ENCODE measurements at places on chromosomes 16 and 17. TPM values are rescaled to one million over a fixed set of nuclear protein-coding genes. Genes with fewer than 3 reads are reported as not detected.

- H3K27ac ChIP-seq: no peak overlapping the region
- peaks cover 7% of the 10 kb centered on the region for H3K4me1 ChIP-seq
- H3K36me3 ChIP-seq: no peaks in the 10 kb centered on the region
- H3K4me3 ChIP-seq: no peak overlapping the region
- no peaks in the 10 kb centered on the region for H3K27me3 ChIP-seq
Measured at GRCh38 chr16:27839419-27839818, 224.1 kb downstream of the GSG1L start.

- H3K27me3 ChIP-seq: no peaks in the 10 kb centered on the region
- no peak for DNase-seq
- H3K36me3 ChIP-seq: peaks cover 44% of the 10 kb centered on the region
- no peak overlapping the region for H3K27ac ChIP-seq
- H3K4me1 ChIP-seq: no peaks in the 10 kb centered on the region
Measured at GRCh38 chr17:29085223-29085622, 42.3 kb downstream of the PIPOX start.

- H3K36me3 ChIP-seq: no peaks in the 10 kb centered on the region
- peak overlapping the region; percentile 75 for H3K27ac ChIP-seq
- peak; percentile 71 for DNase-seq
- H3K4me3 ChIP-seq: no peak overlapping the region
- no peaks in the 10 kb centered on the region for H3K27me3 ChIP-seq
Measured at GRCh38 chr16:72877374-72878028, 170.4 kb downstream of the ZFHX3 start.

GRCh38 chr17:21286909-21287702, 2.6 kb downstream of the MAP2K3 start:
- peak overlapping the region; percentile 94 for H3K27ac ChIP-seq
- H3K4me3 ChIP-seq: no peak overlapping the region
- DNase-seq: peak; percentile 55
- no peaks in the 10 kb centered on the region for H3K27me3 ChIP-seq

- no peak overlapping the region for H3K4me3 ChIP-seq
- H3K4me1 ChIP-seq: peaks cover 5% of the 10 kb centered on the region
Measured at GRCh38 chr17:44397479-44398440, 8.3 kb upstream of the ITGA2B start.

TBC1D3K gene
- total RNA-seq: not detected

GRCh38 chr17:37848690-37849616, 75.3 kb upstream of the TBC1D3K start:
- H3K27ac ChIP-seq: no peak overlapping the region
- H3K36me3 ChIP-seq: no peaks in the 10 kb centered on the region
- DNase-seq: no peak
- peaks cover 7% of the 10 kb centered on the region for H3K4me1 ChIP-seq

DNA sequence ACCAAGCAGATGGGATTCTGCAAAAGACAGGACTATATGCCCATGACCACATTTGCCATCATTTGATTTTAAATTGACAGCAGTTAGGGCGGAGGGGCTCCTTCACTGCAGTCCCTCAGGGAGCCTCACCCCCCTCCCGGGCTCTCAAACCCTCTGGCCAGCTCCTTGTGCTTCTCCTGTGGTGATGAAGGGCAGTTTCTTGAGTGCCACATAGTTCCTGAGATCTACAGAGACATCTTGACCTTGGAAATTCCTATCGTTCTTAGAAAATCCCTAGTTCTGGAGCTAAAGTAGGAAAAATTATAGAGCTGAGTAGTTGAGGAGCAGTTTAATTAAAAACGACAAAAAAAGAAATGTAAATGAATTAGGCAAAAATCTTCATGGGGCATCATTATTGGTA, 231.5 kb downstream of the CCDC182 start:
- peaks cover 14% of the 10 kb centered on the region for H3K4me1 ChIP-seq
- no peak overlapping the region for H3K27ac ChIP-seq
- H3K4me3 ChIP-seq: no peak overlapping the region
- no peak for DNase-seq
- no peaks in the 10 kb centered on the region for H3K36me3 ChIP-seq

DNA sequence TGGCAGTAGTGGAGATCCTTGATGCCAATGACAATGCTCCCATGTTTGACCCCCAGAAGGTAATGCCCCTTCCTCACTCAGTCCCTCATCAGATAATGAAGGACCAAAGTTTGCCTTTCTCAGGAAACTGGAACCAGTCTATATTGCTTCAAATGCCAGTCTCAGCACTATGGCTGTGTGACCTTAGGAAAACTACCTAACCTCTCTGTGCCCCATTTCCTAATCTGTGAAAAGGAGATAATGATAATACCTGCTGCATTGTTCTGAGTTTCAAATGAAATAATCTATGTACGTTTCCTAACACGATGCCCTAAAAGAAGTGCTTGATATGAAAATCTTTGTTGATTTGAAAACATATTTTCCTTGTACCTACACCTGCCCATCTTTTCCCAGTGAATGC, 35.9 kb downstream of the CDH3 start:
- H3K36me3 ChIP-seq: no peaks in the 10 kb centered on the region
- H3K4me3 ChIP-seq: no peak overlapping the region
- H3K4me1 ChIP-seq: no peaks in the 10 kb centered on the region

PRAC2 gene
- total RNA-seq: not detected

GRCh38 chr17:76272541-76273444, 7.6 kb downstream of the UBALD2 start:
- H3K36me3 ChIP-seq: peaks cover 14% of the 10 kb centered on the region
- no peak for DNase-seq
- H3K4me1 ChIP-seq: peaks cover 30% of the 10 kb centered on the region
- peak overlapping the region; percentile 81 for H3K27ac ChIP-seq
- H3K4me3 ChIP-seq: no peak overlapping the region

DNA sequence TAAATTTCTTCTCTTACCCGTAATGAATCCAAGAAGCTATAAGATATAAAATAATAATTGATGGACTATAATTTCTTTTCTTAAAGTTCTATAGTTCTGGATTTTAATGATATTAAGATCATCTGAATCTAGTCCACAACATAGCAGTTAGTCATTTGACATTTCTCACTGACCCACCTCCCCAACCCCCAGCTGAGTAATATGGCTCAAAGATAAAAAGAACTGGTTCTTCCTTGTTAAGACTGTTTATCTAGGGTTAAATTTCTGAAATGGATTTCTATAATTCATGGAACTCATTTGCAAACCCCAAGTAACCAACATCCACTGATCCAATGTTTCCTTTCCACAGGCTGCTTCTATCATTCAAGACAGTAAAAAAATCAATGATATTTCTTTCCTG, 133.9 kb upstream of the SOX9 start:
- H3K4me1 ChIP-seq: no peaks in the 10 kb centered on the region
- no peak for DNase-seq
- H3K27ac ChIP-seq: no peak overlapping the region
- H3K4me3 ChIP-seq: no peak overlapping the region
- no peaks in the 10 kb centered on the region for H3K27me3 ChIP-seq
- no peaks in the 10 kb centered on the region for H3K36me3 ChIP-seq

GRCh38 chr16:70252355-70252988, 732 bp upstream of the EXOSC6 start:
- DNase-seq: no peak
- H3K36me3 ChIP-seq: peaks cover 47% of the 10 kb centered on the region
- H3K4me3 ChIP-seq: no peak overlapping the region
- no peaks in the 10 kb centered on the region for H3K27me3 ChIP-seq
- H3K4me1 ChIP-seq: peaks cover 20% of the 10 kb centered on the region

DNA sequence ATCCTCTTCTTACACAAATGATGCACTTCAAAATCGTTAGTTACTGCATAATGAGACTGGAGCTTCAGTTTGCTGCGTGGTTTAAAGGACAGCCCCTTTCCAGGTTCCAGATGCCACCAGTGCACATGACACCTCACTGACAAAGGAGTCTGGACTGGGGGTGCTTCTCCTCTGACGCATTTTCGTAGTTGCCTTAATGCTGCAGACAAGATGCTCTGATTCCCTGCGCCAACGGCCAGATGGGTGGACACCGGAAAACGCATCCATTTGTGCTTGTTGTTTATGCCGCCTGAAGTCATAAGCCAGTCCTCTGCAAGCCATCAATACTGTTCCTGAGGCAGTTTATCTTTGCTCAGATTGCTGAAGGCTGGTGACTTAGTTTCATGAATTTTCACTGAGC, 16.0 kb downstream of the FBXO31 start:
- H3K4me1 ChIP-seq: peaks cover 14% of the 10 kb centered on the region
- peaks cover 8% of the 10 kb centered on the region for H3K36me3 ChIP-seq
- no peak overlapping the region for H3K4me3 ChIP-seq
- no peak for DNase-seq
- H3K27me3 ChIP-seq: no peaks in the 10 kb centered on the region

DNA sequence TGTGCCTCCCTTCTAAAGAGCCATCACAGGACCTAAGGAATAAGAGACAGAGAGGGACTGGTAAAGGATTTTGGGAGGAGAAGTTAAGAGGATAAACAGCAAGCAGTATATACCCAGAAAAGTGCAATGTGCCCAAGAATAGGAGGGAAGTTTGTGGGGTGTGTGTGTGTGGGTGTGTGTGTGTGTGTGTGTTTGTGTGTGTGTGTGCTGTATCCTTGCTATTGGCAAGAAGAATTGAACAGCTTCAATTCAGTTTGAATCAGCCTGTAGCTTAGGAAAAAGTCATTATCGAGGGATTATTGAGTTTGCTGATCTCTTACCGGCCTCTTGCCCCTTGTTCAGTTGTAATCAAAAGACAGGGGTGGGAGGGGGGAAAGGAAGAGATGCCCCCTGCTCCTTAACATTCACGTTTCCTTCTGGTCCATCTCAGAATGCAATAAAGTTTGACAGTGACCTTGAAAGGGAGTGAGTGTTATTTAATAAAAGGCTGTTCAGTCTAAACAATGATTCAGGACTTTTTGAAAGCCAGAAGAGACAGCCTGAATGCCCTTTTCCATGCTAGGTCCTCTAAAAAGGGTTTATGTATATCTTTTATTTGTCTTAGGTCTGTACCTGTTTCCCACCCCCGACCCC, 23.9 kb upstream of the MAPT start:
- H3K4me3 ChIP-seq: no peak overlapping the region
- H3K36me3 ChIP-seq: no peaks in the 10 kb centered on the region
- H3K27ac ChIP-seq: no peak overlapping the region
- no peaks in the 10 kb centered on the region for H3K27me3 ChIP-seq

- H3K27me3 ChIP-seq: no peaks in the 10 kb centered on the region
- H3K27ac ChIP-seq: no peak overlapping the region
- no peak for DNase-seq
- H3K36me3 ChIP-seq: no peaks in the 10 kb centered on the region
Measured at GRCh38 chr17:66407864-66408263, 105.5 kb downstream of the PRKCA start.
